Pancreas (tissue), 10 donors: ENCODE measurements at places on chromosomes 1 and 21. TPM values are rescaled to one million over a fixed set of nuclear protein-coding genes. Genes with fewer than 3 reads are reported as not detected.

The OPRD1 gene
- 0.76 TPM for total RNA-seq

The GPR52 gene
- 0.41 TPM for total RNA-seq

- DNase-seq, result no peak
These were observed 9.0 kb upstream of the PRDX1 start for GRCh38 chr1:45530632-45531135.

The GBP6 gene
- total RNA-seq, result not detected

DNA sequence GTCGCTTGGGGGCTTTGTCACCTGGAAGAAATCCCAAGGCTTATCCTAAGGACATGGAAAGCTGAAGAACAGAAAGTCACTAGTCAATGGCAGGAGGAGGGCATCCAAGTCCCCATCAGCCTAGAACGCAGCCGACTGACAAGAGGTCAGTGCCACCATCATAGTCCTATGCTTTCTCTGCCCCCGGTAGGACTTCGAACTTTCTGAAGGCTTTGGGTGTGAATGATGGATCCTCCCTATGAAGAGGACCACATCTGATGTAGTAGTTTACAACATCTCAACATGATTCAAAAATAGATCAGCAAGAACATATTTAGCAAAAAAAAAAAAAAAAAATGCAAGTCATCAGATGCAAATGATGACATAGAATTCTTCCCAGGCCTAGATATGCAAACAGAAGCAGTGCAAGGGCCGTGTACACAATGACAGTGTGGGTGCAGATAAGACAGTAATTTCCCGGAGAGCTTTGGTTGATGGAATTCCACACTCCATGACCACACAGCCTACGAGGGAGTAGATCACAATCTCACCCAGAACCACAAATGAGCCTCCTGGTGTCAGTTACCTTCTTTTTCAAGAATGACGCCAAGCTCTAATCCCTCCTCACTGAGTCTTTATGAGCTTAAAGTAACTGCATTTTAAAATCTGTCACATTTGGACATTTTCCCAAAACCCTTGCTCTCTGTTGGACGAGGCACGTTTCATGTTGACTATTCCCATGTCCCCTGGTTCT is 88.2 kb downstream of the PSMG1 start:
- no peak for DNase-seq

The GIPC2 gene
- 22.1 TPM for total RNA-seq

- DNase-seq, result no peak
These were observed 3.0 kb downstream of the NFIA start for GRCh38 chr1:61085206-61085982.

DNA sequence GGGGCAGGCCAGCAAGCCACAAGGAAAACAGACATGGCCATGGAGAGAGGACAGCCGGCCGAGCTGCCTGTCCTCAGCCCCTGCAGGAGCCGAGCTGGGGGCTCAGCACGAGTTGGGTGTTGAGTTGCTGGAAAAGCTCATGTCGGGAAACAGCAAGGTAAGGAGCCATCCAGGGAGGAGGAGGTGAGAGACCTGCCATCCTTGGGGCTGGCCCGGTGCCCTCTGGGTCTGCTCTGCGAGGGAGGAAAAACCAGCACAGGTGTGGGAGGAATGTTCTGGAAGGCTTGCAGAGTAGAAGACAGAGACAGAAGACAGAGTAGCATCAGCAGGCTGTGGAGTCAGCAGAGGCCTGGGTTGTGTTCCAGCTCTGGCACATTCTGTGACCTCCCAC is 548.8 kb downstream of the PTPRU start:
- DNase-seq, result no peak

DNA sequence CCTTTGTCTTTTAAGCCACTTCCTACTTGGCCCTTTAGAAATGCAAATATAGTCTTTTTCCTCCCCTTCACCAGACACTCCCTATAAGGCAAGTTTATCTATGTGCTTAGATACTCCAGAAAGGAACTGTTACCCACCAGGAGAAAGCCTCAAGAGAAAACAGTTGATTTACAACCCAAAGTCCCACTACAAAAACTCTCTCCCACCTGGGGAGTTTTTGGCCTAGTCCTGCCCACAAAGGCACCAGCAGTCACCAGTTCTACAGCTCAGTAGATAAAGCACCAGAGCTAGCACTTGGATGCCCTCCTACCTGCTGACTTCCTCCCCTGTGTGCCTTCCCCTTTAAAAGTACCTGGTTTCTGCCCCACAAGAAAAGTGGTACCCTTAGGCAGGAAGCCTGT is 27.7 kb upstream of the HAO2 start:
- no peak for DNase-seq

The GUCA2B gene
- total RNA-seq, result not detected

The UQCRHL gene
- 0.65 TPM for total RNA-seq

- no peak for DNase-seq
These were observed 13.2 kb downstream of the RHOU start for GRCh38 chr1:228748431-228748830.

GRCh38 chr1:63116016-63116415 is 206.4 kb upstream of the FOXD3 start:
- DNase-seq, result no peak

DNA sequence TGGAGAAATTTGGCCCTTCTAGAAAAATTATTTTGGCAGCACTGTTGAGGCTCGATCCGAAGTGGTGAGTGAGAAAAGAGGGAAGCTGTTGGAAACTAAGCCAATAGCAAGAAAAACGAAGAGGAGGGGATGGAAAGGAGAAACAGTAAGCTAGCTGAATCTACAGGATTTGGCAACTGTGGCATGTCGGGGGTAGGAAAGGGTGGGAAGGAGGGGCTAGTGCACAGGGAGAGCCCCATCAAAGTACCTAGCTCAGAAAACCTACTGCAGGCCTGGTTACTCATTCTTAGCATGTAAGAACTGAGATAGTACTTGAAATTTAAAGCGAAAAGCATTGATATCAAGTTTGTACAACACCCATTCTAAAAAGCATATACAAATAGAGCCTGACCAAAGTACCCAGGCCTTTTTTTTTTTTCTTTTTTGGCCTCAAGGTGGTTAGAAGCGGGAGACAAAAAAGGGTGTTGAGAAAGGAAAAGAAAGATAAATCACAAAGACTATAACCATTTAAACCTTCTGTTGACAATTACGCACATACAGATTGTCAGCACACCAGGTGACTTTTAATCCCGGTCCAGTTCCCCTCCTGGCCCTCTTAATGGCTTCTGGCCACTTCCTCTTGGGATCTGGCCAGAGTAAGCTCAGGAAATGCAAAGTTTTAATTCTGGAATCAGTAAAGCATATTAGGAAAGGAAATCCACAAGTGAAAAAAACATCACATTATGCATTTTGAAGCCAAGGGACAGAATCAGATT is 50.4 kb downstream of the SLC16A1 start:
- DNase-seq, result no peak

GRCh38 chr21:32371913-32372314 is 20.9 kb downstream of the URB1 start:
- no peak for DNase-seq

The CELA3B gene
- 15,716 TPM for total RNA-seq

DNA sequence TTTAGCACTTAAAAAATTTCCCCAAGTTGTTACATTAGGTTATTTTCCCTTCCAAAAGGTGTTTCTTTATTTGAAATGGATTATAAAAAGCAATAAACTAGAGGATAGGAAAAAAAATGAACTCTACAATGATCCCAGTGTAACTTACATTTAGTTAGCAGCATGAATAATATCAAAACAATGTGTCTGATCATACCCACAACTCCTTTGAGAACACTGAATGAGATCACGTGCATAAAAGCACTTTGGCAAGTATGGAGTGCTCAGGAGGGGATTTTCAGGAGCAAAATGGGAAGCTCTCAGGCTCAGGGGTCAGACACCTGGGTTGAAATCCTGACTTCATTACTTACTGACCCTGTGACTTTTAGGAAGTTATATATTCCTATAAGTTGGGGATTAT is 369.7 kb upstream of the PROX1 start:
- no peak for DNase-seq

DNA sequence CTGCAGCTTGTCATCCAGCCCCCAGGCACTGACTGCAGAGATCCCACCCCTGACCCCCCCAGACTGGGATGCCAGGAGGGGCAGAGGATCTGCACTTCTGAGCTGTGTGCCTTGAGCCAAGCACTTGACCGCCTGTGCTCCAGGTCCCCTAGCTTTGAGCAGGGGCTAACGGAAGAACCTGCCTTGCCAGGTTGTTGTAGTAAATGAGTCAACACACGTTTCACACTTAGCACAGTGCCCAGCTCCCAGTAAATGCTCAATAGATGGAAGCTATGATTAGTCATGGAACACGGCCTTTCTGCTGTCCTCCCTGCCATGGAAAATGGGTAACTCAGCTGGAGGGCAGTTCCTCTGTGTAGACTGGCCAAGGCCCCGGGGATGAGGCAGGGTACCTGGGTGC is 24.1 kb downstream of the IFFO2 start:
- DNase-seq, result no peak

GRCh38 chr1:189787201-189787600 is 690.5 kb downstream of the BRINP3 start:
- no peak for DNase-seq

The ZFP69 gene
- 1.2 TPM for total RNA-seq

GRCh38 chr1:30758785-30759380 is 1.3 kb upstream of the LAPTM5 start:
- DNase-seq, result no peak

DNA sequence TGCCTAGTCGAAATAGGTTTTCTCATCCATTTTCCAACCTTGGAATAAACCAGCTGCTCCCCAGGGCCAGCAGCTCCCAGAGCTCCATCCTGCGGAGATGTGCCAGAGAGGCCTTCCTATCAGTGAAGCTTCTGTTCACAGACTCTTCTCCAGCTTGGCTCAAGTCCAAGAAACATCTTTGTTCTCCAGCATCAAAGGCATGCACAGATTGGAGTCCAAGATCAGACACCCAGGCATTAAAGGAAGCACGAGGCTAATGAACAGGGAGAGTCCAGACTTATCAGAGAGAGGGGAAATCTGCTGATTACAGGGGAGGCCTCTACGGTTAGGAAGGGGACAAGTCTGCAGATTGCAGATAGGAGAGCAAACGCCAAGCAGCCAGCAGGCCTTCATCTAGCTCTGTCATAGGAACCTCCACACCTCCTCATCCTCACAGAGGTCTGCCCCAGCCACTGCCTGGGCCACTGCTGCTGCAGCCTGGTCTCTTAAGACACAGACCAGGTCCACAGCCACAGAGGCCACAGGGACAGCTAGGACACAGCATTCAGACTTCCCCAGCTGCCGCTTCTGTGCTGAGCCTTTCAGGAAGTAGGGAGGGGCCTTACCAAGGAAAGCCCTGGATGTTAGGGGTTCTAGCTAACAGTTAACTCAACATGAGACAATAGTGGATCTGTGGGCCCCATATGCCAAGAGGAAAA is 3.4 kb downstream of the PRR9 start:
- no peak for DNase-seq

DNA sequence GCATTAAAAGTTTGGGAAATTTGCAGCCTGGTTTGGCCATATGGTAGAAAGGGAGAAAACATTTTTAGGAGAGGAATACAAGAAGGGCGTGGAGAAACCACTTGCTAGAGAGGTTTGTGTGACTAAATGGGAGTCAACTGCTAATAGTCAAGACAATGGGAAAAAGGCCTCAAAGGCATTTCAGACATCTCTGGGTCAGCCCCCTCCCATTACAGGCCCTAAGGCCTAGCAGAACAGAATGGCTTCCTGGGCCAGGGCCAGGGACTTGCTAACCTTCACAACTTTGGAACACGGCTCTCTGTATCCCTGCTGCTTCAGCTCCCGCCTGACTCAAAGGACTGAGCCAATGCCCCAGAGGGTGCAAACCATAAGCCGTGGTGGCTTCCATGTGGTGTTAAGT is 752.3 kb upstream of the ADAMTS5 start:
- no peak for DNase-seq

GRCh38 chr1:222736470-222736869 is 532 bp upstream of the FAM177B start:
- no peak for DNase-seq

- no peak for DNase-seq
These were observed 39.1 kb downstream of the UROD start for GRCh38 chr1:45051005-45051772.

DNA sequence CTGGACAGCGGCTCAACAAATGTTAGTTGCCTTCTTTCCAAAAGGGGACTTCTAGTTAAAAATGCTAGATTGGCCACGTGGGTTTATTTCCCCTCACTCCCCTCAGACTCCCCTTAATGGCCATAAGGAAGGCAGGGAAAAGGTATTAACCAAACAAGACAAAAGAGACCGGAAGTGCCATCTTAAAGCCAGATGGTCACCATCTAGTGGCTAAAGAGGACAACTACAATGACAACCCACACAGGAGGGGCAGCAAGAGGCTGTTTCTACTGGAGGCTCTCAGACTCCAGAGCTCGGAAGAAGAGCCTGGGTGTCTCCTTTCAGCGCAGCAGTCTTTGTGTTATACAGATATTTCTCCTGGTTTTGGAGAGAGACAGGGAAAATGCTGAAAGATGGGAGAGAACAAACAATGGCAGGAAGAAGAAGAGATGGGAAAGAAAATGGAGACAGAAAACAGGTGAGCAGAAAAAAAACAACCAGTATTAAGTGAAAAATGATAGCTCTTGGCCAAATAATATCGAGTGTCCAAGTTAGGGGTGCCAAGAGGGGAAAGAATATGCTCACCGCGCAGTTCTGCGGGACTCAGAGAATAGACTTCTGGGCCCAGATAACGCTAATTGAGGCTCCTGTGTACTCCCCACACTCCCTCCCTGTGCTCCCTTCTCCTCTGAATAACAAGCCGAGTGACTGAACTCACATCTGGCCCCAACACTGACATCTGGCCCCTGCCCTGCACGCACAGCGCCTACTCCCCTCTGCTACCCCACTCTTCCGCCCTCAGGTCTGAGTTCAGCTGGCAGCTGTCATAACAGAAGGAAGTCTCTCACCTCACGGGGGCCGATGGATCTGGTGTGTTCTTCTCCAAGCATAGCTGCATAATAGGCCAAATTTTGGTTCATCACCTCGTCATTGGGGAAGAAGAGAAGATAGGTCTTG is 9.6 kb downstream of the P3H1 start:
- peak; percentile 31 for DNase-seq

The CRP gene
- total RNA-seq, result 14.1 TPM

- DNase-seq, result peak; percentile 51
These were observed 18.9 kb downstream of the NPR1 start for GRCh38 chr1:153697191-153698019.

DNA sequence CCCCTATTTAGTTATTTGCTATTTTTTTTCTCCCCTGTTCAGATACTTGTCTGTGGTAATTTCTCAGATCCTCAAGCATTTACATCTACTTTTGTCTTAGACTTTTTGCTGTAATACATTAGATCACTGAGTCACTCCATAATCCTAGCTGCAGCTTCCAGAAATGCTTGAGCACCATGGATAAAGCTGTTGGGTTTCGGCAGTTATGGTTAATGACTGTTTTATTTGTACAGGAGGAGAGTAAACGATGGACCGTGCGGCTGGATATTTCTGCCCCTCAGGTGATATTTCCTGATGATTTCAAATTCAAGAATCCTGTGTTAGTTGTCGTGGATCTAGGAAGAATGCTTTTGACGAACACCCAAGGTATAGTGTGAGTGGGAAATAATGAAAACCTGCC is 42.9 kb downstream of the VPS13D start:
- DNase-seq, result no peak

The LRRC71 gene
- total RNA-seq, result not detected
